Stimulated activated CD4-positive, alpha-beta T cell treated with anti-CD3 and anti-CD28 coated beads, Interleukin-4, amount 100 ng/mL, for 48 hours (primary cell): ENCODE measurements at places on chromosomes 3 and 15.

DNA sequence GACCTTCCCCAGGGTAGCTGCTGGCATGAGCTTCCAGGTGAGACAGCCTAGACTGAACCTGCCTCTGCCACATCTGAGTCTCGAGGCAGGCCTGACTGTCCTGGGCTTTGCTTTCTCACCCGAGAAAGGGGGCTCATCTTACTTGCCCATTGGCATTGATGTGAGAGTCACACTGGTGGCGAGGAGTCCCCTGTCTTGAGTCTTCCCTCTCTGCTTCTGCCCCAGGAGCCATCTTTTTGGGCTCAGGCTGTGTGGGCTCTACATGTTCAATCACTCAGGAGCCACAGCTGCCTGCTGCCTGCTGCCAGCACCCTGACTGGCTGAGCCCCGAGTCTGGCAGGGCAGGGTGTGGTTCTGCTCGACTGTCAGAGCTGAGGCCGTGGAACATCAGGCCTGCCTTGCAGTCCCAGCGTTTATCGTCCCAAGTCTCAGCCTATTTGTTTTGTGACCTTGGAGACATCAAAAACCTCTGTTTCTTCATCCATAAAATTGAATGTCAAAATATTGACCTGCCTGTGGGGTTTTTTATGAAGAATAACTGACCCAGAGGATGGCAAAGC is 132.5 kb downstream of the DNAJB8 start:
- DNase-seq = no peak

DNA sequence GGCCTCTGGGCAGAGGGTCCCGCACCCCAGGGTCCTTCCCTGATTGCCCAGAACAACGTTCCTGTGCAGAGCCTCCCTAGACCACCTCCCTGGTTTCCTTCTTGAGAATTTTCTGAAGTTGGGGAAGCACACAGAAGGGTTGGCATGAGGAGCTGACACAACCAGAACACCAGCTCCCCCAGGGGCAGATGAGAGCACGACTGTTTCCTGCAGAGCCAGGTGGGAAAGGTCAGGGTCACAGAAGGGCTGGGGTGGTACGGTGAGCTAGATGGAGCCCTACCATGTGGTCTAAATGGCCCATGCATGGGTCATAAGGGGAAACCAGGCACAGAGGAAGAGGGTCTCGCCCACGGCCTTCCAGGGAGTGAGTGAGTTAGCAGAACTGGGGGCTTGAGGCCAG is 10.4 kb downstream of the PPCDC start:
- DNase-seq = no peak

- DNase-seq = no peak
Measured at GRCh38 chr3:195111319-195111705, 159.6 kb downstream of the XXYLT1 start.

- DNase-seq = no peak
Measured at GRCh38 chr15:40340038-40340739, 550 bp downstream of the CCDC9B start.

DNA sequence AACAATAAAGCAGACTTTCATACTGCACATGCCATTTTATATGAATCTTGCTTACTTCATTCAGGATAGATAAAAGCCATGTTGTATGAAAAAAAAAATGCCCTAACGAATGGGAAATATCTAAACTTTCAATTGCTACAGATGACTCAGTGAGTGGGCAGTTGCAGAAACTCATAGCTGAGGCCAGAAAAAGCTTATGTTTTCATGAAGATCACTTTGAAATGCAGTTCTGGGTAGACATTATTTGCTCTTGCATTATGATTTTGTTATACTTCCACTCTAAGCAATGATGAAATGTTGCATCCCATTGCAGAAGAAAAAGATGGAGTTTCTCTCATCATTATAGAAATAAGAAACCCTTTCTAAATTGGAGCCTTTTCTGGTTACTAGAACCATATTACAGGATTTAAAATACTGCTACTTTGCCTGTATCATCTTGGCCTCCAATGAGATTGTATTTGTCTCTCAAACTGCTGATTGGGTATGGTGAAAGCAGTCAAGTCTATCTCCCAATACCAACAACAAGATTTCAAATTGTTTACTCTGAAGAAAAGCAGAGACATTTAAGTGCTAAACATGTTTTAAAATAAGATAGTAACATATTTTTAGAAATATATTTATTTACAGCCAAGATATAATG is 17.0 kb downstream of the PEAK1 start:
- DNase-seq = no peak
